ENCODE measurements at places on chromosomes 7 and 10.

GRCh38 chr7:40643664-40644063 lies 508.9 kb downstream of the SUGCT start:
- no peak for DNase-seq

GRCh38 chr7:47556511-47557180 lies 25.3 kb downstream of the TNS3 start:
- no peak for DNase-seq

- DNase-seq, result no peak
Observed at GRCh38 chr10:99368646-99369045, 39.5 kb downstream of the CNNM1 start.

- no peak for DNase-seq
Observed at GRCh38 chr10:48633381-48634197, 28.7 kb upstream of the ARHGAP22 start.

DNA sequence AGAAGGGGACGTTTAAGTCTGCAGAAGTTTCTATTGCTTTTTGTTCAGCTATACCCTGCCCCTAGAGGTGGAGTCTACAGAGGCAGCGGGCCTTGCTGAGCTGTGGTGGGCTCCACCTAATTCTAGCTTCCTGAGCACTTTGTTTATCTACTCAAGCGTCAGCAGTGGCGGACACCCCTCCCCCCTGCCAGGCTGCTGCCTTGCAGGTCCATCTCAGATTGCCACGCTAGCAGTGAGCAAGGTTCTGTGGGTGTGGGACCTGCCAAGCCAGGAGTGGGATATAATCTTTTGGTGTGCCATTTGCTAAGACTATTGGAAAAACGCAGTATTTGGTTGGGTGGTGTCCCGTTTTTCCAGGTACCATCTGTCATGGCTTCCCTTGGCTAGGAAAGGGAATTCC lies 147.3 kb upstream of the PRPS1L1 start:
- DNase-seq, result no peak

DNA sequence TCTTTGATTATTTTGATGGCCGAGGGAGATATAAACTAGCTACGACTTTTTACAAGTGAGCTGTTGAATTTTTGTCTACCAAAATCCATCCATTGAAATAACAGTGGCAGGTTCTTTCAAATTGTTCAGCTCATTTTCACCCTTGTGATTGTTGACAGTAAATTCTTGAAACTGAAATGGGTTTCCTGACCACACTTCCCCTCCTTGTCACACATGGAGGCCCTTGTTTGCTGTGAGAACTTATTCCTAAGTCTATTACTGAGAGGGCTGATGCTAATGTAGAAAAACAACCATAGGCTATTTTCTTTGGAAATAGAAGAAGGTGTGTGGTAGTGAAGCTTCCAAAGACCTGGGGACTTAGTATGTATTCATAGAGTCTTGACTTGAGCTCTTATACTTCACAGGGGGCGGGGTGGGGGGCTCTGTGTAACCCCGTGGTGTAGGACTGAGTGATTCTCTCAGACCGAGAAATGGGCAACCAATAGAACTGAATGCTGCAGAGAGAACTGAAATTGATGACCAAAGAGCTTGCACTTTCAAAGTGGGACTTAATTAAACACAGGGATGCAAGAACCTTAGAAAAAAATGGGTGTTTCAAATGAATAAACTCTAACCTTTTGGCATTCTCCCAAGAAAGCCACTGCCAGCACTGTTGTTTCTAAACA lies 718.9 kb downstream of the CCSER2 start:
- no peak for DNase-seq

DNA sequence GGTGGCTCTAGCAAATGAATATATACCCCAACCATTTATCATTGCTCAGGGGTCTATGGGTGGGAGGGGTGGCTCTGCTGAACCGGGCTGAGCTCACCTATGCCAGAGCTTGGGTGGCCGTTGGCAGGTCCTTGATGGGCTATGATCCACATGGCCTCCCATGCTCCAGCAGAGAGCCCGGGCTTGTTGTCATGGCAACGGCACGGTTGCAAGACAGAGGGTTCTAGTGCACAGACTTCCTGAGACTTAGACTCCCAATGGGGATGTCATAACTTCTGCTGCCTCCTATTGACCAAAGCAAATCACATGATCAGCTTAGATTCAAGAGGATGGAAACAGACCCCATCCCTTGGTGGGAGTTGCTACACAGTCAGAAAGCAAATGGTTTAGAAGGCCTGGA lies 36.4 kb upstream of the CARD11 start:
- DNase-seq, result no peak

- no peak for DNase-seq
Observed at GRCh38 chr10:128908099-128908498, 558.9 kb upstream of the MGMT start.

DNA sequence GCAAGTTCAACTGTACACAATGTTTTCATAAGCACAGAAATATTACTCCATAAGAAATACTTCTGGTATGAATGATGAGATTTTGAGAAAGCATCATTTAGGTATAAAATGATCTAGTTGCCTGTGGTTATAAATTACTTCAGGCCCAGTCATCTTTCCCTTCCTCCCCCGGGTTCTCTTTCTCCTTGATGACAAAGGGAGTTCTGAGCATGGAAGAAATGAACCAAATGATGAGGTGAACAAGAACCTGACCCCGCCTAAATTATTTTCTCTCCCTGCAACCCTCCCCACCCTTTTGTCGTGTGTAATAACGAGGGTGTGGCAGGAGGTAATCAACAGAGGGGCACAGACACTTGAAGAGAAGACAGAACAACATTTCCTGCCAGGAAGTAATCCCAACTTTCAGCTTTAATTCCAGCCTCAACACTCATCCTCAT lies 319.6 kb upstream of the SP8 start:
- no peak for DNase-seq

DNA sequence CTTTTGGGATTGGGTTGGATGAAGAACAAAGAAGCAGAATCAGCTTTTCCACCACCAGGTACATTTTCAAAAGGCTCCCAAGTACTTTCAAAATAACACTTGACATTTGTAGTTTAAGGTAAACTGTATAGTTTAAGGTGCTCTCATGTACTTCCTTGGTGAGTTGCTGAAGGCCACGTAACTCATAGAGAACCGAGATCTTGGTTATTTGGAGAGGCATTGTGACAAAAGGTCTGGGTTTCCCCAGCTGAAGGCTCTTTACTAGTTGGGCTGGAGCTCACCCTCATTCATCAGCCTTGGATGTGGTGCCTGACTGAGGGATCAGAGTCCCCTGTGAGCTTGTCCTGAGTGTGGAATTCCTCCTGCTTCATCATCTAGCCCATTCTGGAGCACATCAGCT lies 191.8 kb downstream of the TMEM178B start:
- DNase-seq, result no peak

DNA sequence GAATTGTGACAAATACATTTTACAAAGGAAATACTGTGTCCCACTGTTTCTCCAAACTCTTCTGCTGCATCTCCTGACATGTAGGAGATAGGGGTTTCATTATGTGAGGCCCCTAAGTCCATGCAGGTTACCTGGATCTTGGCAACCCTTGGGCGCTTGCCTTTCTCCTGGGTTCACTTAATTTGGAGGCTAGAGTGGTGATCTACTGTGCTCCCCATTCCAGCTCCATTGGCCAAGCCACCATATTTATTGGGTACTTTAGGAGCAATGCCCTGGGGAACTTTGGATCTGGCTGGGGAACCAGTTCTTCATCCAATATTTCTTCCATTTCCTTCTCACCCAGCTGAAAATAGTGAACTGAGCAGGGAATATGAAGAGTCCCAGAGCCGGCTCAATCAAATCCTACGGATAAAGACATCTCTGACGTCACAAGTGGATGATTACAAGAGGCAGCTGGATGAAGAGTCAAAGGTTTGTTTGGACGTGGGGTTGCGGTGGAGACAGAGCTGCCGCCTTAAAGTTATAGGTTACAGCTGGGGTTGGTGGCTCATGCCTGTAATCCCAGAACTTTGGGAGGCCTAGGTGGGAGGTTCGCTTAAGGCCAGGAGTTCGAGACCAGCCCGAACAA lies 18.5 kb downstream of the MYH16 start:
- no peak for DNase-seq

- no peak for DNase-seq
Observed at GRCh38 chr7:93851536-93851935, 39.0 kb downstream of the TFPI2 start.

GRCh38 chr10:67622511-67622910 lies 73.5 kb downstream of the CTNNA3 start:
- no peak for DNase-seq

- DNase-seq, result no peak
Observed at GRCh38 chr10:14821635-14822375, 16.0 kb downstream of the CDNF start.

GRCh38 chr10:2610946-2611345 lies 456.4 kb upstream of the PFKP start:
- no peak for DNase-seq

DNA sequence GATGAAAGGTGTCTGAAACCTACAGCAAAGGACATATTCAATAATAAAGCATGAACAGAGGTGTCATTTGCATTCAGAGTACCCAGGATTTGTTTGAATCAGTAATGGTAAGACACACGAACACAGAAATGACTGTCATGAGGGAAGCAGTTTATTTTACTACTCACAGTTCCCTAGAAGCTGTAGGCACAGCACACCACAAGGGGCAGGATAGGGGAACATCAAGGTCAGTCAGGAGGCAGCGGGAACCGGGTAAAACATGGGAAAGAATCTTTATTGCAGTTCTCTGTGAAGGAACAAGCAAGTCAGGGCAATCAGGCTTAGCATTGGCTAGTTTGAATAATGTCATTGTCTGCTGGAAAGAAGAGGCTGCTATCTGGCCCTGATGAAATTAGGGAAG lies 70.2 kb upstream of the PDSS1 start:
- no peak for DNase-seq

GRCh38 chr7:18855796-18856195 lies 261.6 kb downstream of the TWIST1 start:
- DNase-seq, result no peak

GRCh38 chr7:105971845-105972244 lies 8.8 kb downstream of the CDHR3 start:
- no peak for DNase-seq

- no peak for DNase-seq
Observed at GRCh38 chr7:113263749-113264148, 145.4 kb upstream of the SMIM30 start.

GRCh38 chr10:123380491-123381085 lies 226.4 kb downstream of the BUB3 start:
- no peak for DNase-seq

DNA sequence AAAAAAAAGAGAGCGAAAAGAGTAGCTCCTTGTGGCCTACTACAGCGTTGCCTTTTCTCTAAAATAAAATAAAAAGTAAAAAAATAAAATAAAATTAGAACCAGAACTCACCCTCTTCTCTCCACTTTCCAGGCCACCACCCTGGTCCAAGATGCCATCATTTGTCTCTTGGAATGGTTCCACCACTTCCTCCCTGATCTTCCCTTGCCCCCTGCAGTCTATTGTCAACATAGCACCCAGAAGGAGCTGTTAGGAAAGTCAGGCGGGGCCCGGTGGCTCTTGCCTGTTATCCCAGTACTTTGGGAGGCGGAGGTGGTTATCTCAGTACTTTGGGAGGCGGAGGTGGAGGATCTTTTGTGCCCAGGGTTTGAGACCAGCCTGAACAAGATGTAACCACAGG lies 7.6 kb upstream of the GRID2IP start:
- peak; percentile 18 for DNase-seq

- no peak for DNase-seq
Observed at GRCh38 chr7:35454575-35455385, 200.9 kb upstream of the TBX20 start.

GRCh38 chr10:102652170-102652916 lies 8.1 kb downstream of the TRIM8 start:
- no peak for DNase-seq

- no peak for DNase-seq
Observed at GRCh38 chr7:3725155-3726059, 424.4 kb downstream of the SDK1 start.

DNA sequence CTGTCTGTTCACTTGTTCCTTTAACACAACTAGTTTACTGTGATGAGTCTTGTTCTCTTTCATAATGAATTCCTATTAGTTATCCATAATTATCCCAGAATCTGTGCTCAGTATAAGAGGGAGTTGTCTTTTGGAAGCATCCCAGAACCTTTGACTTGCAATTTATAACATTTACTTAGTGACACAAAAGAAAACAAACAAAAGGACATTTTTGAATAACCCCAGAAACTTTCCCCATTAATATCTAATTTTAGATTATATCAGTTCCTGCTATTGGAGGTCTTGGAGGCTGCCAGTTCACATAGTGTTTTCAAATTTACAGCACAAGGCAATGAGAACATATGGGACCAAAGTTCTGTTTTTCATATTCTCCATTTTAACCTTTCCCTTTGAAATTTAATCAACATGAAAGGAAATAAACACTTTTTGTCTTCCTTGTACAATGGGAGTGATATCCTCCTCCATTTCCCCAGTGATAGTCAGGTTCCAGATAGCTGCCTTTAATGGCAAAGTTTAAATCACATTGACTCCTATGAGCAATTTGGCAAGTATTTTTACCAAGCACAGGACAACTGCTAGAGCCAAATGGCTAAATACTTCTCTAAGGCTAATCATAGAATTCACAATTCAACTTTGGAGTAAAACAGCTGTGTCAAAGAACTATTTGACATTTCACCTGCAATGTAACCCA lies 37.1 kb upstream of the GNAT3 start:
- DNase-seq, result no peak

GRCh38 chr7:17773289-17773626 lies 167.0 kb downstream of the SNX13 start:
- no peak for DNase-seq

GRCh38 chr10:77710759-77711682 lies 73.4 kb upstream of the KCNMA1 start:
- DNase-seq, result no peak

DNA sequence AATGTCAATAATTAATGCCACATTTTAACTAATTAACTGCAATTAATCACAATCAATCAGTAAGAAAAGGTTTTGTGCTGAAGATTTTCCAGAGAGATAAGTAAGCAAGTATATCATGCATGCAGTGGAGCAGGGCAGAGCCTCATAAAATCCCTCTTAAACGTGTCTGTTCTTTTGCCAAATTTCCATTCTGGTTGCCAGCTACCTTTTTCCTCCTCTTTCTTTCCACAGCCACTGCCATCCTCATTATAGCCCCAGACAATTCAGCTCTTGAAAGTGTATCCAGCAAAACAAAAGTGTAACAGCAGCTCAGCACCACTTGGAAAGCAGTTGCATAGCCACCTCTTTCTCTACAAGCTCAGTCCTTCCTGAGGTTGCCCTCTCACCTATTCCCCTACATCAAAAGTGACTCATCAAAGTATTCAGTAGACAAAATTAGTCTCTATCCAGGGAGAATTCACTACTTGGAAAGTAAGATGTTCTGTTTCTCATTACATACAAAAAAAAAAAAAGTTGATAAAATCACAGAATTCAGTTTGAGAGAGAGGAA lies 26.9 kb upstream of the EPHB6 start:
- DNase-seq, result no peak

GRCh38 chr10:104260775-104261115 lies 6.1 kb downstream of the GSTO1 start:
- DNase-seq, result no peak

GRCh38 chr10:8439040-8439439 lies 384.6 kb downstream of the GATA3 start:
- no peak for DNase-seq

DNA sequence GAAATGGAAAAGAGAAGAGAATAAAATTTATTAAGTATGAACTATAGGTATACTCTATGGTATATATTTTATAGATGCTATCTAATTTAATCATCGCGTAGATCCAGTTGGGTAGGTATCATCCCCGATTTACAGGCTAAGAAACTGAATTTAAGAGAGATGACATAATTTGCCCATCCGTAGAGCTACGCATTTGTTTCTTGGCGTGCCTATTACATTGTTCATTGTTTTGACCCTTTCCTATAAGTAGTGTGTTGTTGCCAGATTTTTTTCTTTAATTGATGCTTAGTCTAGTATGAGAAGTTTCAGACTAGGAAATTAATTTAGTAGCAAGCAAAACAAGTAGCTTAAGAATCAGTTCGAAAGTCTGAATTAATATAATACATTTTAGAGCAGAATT lies 205.7 kb upstream of the NPSR1 start:
- no peak for DNase-seq

All from NCI-H2029 treated with DMSO at 0.1 percent for 48 hours (cell line).